ENCODE measurements at places on chromosomes 6 and 20.

- no peak for DNase-seq
Observed at GRCh38 chr20:59040667-59041066, 1.9 kb downstream of the PRELID3B start.

GRCh38 chr6:126955621-126956020 lies 162.8 kb upstream of the RSPO3 start:
- DNase-seq: no peak

DNA sequence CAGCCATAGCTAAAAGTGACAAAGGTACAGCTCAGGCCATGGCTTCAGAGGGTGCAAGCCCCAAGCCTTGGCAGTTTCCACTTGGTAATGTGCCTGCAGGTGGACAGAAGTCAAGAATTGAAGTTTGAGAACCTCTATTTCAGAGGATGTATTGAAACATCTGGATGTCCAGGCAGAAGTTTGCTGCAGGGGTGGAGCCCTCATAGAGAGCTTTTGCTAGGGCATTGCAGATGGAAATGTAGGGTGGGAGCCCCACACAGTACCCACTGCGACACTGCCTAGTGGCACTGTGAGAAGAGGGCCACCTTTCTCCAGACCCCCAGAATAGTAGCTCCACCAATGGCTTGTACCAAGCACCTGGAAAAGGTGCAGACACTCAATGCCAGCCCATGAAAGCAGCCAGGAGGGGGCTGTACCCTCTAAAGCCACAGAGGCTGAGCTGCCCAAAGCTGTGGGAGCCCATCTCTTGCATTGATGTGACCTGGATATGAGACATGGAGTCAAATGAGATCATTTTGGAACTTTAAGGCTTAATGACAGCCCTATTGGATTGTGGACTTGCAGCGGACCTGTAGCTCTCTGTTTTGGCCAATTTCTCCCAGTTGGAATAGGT lies 1299.4 kb upstream of the MAP3K7 start:
- no peak for DNase-seq

DNA sequence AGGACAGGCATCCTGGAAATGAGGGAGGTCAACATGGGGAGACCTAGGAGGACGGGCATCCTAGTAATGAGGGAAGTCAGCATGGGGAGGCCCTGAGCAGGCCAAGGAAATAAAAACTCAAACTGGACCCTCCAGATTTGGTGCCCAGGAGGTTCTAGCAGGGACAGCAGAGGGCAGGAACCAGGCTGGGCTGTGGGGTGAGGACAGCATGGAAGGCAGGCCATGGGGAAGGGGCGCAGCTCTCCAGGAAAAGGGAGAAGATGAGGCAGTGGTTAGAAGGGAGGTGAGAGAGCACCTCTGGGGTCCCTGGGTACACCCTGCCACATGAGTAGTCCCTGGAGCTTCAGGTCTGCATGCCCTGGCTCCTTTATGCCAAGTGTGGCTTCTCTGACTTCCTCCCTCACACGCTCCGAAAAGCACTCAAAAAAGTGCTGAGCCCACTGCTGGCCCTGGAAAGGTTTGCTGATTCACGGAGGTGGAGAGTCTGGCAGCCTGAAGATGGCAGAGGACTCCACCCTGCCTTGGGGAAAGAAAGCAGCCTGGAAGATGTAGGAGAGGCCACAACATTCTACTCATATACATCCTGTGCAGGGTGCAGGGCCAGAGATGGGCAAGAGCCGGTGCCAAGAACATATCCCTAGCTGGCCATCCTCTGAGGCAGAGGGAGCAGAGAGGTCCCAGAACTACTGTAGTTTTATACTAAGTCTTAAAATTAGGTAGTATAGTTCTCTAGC lies 154.9 kb downstream of the MRPL14 start:
- no peak for DNase-seq

DNA sequence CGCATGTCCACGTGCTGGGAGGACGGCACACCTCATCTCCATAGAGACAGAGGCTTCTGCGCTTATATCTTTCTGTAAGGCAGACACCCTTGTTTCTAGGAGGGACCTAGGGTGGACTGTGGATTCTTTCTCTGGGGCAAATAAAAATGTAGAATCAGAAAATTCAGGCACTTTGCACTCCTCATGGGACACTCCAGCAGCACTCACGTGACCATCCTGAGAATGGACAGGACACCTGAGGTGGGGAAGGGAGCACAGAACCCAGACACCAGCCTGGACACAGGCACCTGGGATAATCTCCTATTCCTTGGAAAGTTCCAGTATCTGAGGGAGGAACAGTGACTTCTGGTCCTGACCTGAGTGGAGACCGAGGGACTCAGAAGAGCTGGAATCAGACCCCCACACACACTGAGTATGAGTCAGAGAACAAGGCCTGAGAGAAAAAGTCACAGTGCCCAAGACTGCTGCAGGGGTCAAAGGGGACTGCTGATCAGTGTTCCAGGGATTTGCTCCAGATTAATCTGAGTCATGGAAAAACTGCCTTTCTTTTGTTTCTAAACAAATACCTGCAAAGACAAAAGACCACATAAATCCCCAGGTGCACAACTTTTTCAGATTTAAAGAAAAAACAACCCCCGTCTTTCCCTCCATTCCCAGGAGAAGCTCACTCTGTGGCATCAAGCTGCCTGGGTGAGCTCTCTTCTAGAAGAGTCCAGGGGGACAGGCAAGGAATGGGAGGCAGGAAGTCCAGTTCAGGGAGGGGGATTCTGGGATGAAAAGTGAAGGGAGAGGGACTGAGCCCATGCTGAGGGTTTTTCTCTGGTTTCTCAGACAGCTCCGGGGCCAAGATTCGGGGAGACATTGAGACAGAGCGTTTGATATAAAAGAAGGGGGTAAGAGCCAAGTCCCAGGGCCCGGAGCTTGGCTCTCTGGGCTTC lies 35.6 kb upstream of the MICB start:
- DNase-seq: no peak

DNA sequence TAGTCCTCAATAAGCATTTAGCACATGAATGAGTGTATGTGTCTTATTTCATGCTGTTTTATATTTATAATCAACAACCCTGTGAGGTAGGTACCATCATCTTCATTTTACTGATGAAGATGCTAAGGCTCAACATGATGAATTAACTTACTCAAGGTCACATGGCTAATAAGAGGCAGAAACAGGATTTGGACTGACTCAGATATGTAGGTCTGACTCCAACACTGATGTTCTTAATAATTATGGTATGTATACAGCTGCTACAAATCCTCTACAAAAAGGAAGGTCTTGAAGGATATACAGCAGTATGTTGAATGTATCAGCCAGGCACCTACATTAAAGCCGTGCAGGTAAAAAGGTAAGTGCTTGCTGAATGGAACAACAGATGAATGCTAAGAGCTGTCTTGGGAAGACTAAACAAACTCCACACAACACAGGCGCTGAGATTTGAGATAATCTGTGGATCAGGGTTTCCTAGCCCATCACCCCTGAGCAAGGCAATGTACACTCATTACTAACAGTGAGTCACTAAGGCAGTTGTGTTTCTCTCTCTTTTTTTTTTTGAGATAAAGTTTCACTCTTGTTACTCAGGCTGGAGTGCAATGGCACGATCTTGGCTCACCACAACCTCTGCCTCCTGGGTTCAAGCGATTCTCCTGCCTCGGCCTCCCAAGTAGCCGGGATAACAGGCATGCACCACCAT lies 31.9 kb downstream of the TTI1 start:
- peak; percentile 28 for DNase-seq

DNA sequence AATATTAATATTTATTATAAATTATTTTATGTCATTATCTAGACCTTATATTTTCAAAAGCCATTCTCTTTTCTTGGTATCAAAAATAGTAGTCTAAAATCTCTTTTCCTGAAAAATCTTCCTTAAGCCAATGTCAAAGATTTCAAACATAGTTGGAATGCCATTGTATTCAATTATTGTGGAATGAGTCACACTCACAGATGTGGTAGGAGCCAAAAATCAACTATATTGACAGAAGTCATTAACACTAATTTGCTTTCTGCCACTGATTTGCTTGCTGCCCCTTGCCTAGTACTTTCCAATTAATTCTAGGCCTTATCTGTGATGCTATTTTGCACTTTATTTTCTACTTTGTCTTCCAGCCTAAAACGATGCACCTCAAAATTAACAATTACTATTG lies 1326.3 kb upstream of the GJE1 start:
- no peak for DNase-seq

DNA sequence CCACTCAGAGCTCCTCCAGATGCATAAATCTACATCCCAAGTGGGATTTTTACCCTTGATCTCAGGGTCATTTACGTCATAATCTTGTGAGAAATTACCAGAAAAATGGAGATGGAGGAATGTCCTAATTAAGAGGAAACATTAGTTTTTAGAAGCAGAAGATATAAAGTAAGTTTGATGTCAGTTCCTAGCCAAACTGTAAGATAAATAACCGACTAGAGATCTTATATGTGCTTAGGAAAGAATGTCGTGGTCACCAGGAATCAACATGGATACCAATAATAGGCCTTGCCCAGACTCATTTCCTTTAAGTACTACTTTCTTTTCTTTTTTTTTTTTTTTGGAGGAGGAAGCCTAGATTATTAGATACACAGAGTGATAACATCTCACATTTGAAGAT lies 186.9 kb downstream of the UTRN start:
- DNase-seq: no peak

- no peak for DNase-seq
Observed at GRCh38 chr6:33839399-33840047, 35.7 kb upstream of the MLN start.

- no peak for DNase-seq
Observed at GRCh38 chr6:34630040-34630439, 66.5 kb downstream of the ILRUN start.

- no peak for DNase-seq
Observed at GRCh38 chr6:87729965-87730719, 28.1 kb upstream of the AKIRIN2 start.

DNA sequence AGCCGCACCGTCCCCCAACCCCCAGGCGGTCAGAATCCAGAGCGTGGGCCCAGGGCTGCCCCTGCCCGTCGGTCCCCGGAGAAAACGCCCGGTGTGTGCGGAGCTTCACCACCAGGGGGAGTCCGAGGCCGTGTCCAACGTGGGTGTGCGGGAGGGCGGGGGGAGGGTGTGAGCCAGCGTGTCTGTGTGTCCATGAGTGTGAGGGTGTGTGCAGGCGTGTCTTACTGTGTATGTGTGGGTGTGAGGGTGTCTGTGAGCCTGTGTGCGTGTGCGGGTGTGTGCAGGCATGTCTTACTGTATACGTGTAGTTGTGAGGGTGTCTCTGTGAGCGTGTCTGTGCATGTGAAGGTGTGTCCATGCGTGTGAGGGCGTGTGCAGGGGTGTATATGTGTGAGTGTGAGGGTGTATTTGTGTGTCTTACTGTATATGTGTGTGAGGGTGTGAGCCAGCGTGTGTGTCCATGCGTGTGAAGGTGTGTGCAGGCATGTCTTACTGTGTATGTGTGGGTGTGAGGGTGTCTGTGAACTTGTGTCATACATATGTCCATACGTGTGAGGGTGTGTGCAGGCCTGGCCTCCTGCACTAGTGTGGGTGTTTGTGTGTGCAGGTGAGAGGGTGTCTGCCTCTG lies 24.6 kb upstream of the GATA5 start:
- DNase-seq: peak; percentile 93

GRCh38 chr6:41697861-41698781 lies 37.3 kb downstream of the TFEB start:
- no peak for DNase-seq

DNA sequence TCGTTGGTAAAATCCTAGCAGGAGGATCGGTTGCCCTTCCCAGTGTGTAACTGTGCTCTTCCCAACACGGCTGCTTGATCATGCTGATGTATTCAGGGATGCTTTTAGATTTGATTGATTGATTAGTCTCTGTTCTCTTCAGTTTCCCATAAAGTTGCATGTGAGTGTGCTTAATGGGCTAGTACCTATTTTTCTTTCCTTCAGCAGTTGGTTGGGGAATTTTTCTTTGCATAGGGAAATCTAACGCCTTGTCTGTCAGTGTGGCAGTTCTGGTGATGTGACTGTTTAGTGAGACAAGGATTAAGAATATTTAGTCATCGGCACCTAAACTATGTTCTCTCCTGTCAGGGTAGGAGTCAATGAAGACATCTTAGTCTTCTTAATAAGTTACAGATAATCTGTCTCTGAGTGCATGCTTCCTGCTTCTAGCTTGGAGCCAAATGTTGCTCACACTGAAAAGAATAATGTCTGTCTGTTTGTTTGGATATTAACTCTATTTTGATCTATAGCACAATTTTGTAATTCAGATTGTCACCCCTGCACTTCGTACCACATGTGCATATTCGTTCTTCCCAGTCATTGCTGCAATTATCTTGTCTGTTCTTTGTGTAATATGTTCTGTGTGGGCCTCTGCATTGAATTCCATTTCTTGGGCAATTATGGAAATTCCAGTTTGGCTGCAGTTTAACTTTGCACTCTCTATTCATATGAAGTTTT lies 169.9 kb downstream of the EDN1 start:
- DNase-seq: no peak

DNA sequence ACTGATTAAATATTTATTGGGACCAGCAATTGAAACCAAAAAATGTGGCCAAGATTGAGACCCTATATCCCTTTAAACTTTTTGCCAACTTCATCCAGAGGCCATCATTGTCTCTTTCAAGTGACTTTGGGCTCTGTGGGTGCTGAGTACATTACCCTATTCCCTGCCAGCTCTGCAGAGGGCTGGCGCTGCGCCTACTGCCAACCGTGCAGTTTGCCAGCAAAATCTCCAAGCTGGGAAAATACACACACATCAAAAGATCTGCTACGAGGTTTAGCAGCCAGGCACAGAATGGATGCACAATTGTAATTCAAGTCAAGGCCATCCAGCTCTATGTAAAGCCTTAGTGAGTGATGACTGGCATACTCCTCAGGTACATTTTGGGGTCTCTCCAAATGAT lies 125.0 kb downstream of the CBLN4 start:
- DNase-seq: no peak

DNA sequence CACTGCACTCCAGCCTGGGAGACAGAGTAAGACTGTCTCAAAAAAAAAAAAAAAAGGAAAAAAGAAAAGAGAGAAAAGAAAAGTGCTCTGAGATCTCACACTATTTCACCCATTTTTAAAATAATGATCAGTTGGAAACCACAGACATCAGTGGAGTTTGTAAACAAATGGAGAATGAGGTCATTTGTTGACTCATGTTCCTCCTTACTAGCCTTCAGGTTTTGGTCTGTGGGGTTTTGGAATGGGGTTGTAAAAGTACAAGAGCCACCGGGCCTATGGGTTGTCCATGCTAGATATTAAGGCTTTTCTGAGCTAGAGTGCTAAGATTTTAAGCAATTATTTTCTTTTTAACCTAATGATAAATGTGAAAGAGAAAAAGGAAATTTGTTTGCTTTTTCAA lies 104.4 kb upstream of the PRL start:
- DNase-seq: no peak

- no peak for DNase-seq
Observed at GRCh38 chr6:138909511-138909910, 78.5 kb downstream of the REPS1 start.

GRCh38 chr6:71471718-71472117 lies 183.1 kb downstream of the OGFRL1 start:
- no peak for DNase-seq

Data from stimulated activated CD8-positive, alpha-beta memory T cell treated with anti-CD3 and anti-CD28 coated beads, Interleukin-4, amount 100 ng/mL, for 48 hours (primary cell).